ENCODE measurements at places on chromosomes 7 and 10.

GRCh38 chr7:28405662-28406061 lies 6.7 kb upstream of the CREB5 start:
- no peak for DNase-seq

GRCh38 chr10:16271571-16271970 lies 165.2 kb upstream of the PTER start:
- DNase-seq: no peak

DNA sequence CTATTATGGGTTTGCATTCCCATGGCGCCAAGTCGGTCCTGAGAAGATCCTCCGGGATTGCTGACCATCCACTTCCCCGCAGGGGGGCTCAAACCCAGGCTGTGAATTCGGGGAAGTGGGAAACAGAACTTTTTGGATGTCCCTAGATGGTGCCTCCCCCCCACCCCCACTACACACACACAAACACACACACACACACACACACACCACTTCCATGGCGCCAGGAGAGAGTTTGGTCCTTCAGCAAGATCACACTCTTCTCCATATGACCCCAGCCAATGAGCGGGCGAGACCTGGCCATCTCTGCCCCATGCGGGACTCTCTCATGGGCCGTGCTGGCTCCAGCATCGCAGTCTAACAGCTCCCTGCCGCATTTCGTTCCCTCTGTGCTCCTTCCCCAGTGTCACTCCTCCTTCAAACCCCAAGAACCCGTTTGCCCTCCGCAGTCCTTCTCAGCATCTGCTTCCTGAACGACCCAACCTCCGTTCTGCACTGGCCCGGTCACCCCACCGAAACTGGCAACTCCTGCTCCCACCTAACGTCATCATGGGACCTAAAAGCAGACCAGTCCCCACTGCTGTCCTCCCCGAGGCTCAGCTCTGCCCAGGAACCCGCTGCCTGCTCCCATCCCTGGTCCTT lies 32.1 kb upstream of the TNRC18 start:
- no peak for DNase-seq

GRCh38 chr7:47153058-47153457 lies 428.9 kb downstream of the TNS3 start:
- no peak for DNase-seq
